NCI-H446 treated with DMSO at 0.1 percent for 48 hours (cell line): ENCODE measurements at places on chromosomes 1 and 21.

DNA sequence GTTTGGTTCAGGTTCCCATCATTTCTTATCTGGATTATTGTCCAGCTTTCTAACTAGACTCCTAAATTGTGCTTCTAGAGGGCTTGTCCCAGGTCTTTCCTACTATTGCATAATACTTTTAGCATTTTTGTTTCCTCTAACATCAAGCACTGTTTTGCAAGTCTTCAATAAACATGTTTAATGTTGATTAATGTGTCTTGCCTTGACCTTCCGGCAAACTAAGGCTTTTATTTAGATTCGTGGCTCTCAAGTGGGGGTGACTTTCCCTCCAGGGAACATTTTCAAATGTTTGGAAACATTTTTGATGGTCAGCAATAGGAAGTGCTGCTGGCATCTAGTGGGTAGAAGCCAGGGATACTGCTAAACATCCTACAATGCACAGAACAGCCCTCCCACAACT lies 90.7 kb downstream of the RPE65 start:
- no peak for DNase-seq

GRCh38 chr1:6507461-6507911 lies 16.0 kb upstream of the PLEKHG5 start:
- DNase-seq = peak; percentile 84

GRCh38 chr1:193747579-193747978 lies 561.2 kb upstream of the B3GALT2 start:
- DNase-seq = no peak

DNA sequence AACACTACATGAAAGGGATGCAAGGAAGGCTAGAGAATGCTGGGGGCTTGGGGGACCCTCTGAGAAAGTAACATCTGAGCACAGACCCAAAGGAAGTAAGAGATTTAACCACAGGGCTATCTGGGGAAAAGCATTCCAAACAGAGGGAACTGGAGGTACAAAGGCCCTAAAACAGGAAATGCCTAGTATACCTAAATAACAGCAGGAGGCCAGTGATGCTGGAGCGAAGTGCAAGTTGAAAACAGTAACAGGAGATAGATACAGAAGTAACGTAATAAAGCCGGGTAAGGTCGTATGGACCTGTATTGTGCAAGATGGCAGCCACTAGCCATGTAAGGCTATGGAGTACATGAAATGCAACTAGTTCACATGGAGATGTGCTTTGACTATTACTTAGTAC lies 52.1 kb downstream of the CD34 start:
- no peak for DNase-seq

- no peak for DNase-seq
Observed at GRCh38 chr21:36195613-36196012, 39.0 kb downstream of the DOP1B start.

GRCh38 chr1:30911059-30911954 lies 2.7 kb upstream of the SDC3 start:
- peak; percentile 71 for DNase-seq

- no peak for DNase-seq
Observed at GRCh38 chr1:228289239-228289849, 81.5 kb downstream of the OBSCN start.

DNA sequence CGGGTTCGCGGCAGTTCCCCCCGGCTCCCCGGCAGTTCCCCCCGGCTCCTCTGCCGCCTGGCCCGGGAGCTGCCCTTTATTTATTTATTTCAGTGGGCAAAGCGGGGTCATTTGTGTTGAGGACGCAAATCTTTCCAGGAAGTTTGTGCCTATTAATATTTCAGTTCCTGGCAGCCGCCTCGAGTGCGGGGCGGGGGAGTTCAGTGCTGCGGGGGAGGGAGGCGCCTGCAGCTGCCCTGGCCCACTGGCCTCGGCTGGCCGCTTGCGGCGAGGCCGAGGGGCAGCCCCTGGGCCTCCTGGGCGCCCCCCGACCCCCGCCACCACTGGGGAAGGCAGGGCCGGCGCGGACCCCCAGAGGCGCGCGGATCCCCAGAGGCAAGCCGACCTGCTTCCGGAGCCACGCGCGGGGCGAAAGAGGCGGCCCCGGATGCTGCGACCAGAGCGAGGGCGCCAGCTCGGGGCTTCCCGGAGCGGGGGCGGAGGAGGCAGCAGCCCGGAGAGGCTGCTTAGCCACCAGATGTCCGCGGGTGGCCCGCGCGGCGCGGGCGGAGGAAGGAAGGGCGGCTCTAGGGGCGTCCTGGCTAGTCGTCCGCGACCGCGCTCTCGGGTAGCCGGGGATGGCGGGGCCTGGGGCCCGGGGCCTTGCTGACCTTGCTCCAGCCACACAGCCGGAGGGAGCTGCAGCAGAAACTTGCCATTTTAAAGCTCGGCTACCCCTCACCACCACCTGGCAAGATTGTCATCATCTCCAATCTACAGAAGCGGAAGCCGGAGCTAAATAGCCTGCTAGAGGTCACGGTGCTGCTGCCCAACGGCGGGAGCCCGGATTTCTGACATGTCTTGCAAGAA lies 48.0 kb downstream of the H3-3A start:
- peak; percentile 17 for DNase-seq

- no peak for DNase-seq
Observed at GRCh38 chr1:2055911-2056575, 5.8 kb downstream of the PRKCZ start.

GRCh38 chr21:44752671-44753235 lies 41.4 kb upstream of the TSPEAR start:
- no peak for DNase-seq

GRCh38 chr1:244952940-244953339 lies 88.6 kb upstream of the HNRNPU start:
- no peak for DNase-seq

DNA sequence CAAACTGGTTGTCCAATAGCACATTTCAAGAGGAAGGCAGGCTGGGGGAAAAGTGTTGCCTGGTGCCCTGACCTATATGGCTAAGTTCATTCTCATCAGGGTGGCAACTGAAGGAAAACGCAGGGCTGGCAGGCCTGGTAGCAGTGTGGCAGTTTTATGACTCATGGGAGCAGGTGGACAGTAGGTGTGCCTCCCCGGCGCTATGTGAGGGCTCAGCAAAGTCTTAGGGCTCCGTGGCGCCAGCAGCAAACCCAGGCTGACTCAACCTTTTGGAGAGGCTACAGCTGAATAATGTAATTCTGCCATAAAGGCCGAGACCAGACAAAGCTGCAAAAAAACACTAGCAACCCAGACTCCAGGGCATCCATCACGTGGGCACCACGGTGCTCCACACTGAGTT lies 23.6 kb downstream of the GADD45A start:
- no peak for DNase-seq

DNA sequence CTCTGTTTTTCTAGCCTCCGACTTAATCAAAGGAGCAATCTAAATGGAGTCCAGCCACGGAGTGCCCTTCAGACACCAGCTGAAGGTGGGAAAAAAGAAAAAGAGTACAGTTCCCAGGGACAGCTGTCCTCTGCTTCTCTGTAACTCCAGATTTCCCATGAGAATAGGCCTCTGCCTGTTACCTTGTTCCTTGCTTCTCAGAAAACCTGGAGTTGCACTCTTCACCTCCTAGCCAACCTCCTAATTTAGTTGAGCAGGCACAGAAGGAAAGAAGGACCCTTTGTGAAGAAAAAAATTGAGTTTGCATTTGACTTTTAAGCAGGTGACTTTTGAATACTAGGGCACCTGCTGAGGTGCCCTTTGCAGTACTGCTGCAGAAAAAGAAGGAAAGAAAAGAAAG lies 8.3 kb downstream of the BARHL2 start:
- DNase-seq = no peak

- no peak for DNase-seq
Observed at GRCh38 chr1:183276386-183277080, 90.5 kb downstream of the LAMC2 start.

DNA sequence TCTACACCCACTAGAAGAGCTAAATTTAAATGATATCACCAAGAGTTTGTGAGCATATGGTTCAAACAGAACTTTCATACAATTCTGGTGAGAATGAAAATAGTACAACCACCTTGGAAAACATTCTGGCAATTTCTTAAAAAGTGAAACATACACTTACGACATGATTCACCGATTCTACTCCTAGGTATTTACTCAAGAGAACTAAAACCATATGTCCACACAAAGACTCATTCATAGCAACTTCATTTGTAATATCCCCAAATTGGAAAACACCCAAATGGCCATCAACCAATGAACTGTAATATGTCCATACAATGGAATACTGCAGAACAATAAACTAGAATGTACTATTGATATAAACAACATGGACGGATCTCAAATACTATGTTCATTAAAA lies 51.2 kb upstream of the ADAM30 start:
- DNase-seq = no peak

GRCh38 chr1:24759492-24759891 lies 14.2 kb downstream of the CLIC4 start:
- no peak for DNase-seq

- no peak for DNase-seq
Observed at GRCh38 chr1:219573960-219574359, 38.9 kb downstream of the ZC3H11B start.

GRCh38 chr1:213779228-213779627 lies 208.5 kb upstream of the PROX1 start:
- DNase-seq = no peak

- no peak for DNase-seq
Observed at GRCh38 chr21:16536643-16537434, 807.1 kb downstream of the USP25 start.
